ENCODE measurements at places on chromosomes 7 and 10.

DNA sequence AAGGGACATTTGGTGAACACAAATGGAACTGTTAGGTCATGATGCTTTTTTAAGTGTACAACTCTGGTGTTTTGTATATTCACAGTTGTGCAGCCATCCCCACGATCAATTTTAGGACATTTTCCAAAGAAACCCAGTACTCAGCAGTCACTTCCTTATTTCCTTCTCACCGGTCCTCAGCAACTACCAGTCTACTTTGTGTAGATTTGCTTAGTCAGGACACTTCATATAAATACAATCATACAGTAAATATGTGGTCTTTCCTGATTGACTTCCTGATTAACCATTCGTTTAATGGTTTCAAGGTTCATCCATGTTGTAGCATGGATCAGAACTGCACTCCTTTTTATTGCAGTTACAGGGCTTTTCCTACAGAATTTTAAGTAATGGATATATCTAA, 14.4 kb downstream of the SGPL1 start:
- DNase-seq, result peak; percentile 41

- DNase-seq, result no peak
These were observed 51.2 kb downstream of the GTF2I start for GRCh38 chr7:74708569-74709275.

DNA sequence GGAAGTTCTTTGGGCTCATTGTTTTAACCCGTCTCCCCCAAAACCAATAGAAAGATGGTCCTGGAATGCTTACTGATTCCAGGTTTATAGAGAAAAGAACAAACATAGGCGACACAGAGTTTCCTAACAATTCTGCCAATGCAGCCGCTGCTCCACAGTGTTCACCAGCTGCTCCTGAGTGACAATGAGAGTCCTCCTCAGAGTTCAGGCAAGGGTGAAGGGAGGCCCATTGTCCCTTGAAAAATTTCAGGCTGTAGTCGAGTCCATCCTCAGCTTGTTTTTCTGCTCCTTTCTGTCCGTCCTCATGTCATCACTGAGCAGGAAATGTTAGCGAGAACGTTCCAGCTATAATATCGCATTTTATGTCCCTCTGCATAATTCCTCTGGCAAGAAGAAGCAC, 537.6 kb downstream of the TCERG1L start:
- DNase-seq, result no peak

DNA sequence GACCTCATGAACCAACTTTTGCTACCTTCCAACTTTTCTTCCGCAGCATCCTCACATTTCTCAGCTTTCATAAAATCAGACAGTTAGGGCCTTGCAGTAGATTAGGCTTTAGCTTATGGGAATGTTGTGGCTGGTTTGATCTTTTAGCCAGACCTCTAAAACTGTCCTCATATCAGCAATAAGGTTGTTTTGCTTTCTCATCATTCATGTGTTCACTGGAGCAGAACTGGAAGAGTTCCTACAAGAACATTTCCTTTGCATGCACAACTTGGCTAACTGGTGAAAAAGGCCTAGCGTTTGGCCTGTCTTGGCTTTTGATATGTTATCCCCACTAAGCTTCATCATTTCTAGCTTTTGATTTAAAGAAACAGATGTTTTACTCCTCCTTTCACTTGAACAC, 130.0 kb upstream of the LRRTM3 start:
- no peak for DNase-seq

DNA sequence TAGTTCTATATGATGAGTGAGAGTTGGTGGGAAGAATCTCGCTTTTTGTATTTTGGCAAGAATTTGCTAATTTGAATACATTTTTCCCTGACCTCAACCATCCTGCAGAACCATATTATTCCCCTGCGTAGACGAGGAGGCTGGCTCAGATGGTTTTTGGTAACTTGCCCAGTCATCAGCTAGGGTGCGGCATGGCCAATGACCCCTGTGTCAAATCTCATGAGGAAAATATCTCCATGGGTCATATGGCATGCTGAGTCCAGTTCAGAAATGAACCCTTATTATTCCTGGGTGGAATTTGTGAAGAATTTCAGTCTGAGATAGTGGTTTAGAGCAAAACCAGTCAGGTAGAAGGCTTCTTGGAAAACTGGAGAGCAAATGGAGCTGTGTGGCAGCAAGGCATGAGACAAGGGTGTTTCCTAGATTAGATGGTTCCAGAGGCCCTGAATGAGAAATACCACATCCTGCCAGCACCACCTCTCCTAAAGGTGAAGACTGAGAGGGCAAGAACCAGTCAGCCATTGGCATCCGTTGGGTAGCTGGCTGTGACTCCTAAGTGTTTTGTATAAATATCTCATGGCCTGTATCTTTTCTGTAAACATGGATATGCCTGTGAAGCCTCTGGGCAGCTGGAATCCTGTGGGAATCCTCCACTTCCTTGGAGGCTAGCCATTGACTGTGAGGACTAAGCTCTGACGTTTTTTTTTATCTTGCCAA, 5.8 kb upstream of the UPP1 start:
- no peak for DNase-seq

GRCh38 chr10:5094265-5095205, at the start of gene AKR1C3:
TSS of gene AKR1C3 (plus strand) at chr10:5094414. CDS start at chr10:5094445, 31 bp downstream.
- DNase-seq, result peak; percentile 9

GRCh38 chr7:39355664-39356063, 210.5 kb upstream of the YAE1 start:
- DNase-seq, result peak; percentile 39

DNA sequence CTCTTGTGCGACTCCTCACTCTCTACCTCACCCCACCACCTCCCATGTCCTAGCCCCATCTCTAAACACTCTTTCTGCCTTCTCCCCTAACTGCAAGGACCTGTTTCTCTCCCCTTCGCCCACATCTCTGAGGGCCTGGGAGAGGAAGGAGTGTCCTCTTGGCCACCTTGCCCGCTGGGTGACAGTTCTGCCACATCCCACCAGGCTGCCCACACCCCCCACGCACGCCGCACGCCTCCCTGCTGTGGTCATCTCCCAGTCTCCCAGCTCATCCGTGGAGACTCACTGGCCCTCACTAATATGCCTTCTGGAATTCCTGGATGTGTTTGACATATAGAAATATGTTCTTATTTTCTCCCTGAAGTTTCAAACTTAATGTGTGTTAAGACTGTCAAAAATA, 48.5 kb downstream of the GRB10 start:
- DNase-seq, result no peak

Data from MV-4-11 (cell line).